NT2/D1 (cell line): ENCODE measurements at places on chromosomes 2 and 18.

GRCh38 chr2:175251425-175252041 is 70.0 kb upstream of the ATP5MC3 start:
- DNase-seq, result peak; percentile 27

DNA sequence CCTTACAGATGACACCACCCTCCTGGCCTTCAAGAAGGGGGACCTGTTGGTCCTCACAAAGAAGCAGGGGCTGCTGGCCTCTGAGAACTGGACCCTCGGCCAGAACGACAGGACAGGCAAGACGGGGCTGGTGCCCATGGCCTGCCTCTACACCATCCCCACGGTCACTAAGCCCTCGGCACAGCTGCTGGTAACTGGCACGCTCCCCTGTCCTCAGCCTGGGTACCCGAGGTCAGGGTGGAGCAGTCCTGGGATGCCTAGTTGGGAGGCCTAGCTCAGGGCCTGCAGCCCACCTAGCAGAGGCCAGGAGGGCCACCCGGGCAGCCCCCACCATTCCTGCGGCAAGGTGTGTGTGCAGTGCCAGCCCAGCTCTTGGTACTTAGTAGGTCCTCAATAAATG is 16.3 kb upstream of the GPR17 start:
- no peak for DNase-seq

GRCh38 chr18:5238371-5238976 is 41.4 kb upstream of the AKAIN1 start:
- DNase-seq, result no peak

GRCh38 chr2:124369181-124369580 is 344.1 kb downstream of the CNTNAP5 start:
- DNase-seq, result no peak

- no peak for DNase-seq
Observed at GRCh38 chr2:236158969-236159777, 9.0 kb downstream of the GBX2 start.

GRCh38 chr2:144137272-144137671 is 382.6 kb downstream of the ZEB2 start:
- no peak for DNase-seq

GRCh38 chr2:207515671-207516070 is 14.1 kb upstream of the CREB1 start:
- DNase-seq, result no peak

DNA sequence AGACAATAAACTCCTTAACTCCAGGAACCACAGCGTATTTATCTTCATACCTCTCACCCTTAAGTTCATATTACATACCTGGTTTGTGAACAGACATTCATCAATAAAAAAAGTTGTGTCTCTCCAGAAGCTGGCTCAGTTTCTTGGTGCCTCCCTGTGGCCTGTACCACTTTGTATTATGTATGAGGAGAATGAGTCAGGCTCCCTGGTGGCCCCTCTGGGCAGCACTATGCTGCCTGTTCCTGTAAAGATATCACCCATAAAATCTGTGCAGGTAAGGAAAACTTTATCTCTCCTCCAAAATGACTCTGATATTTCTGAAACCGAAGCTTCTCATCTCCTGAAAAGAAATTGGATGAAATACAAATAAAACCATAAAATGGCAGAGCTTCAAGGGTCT is 198.4 kb upstream of the NT5C1B start:
- DNase-seq, result no peak

DNA sequence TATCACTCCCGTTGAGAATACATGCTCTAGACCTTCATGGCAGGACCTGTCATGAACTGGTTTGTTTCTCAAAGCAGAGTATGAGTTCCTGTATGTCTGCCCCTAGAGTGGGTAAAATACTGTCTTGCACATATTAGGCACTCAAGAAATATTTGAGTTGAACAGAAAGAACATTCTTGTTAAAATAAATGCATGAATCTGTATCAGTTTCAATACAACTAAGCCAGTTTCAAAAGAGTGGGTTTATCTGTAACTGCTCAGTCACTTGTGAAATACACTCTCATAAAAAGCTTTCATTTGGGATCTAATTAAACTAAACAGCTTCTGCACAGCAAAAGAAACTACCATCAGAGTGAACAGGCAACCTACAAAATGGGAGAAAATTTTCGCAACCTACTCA is 69.2 kb downstream of the RFTN2 start:
- DNase-seq, result no peak

GRCh38 chr2:17736989-17737388 is 16.6 kb downstream of the SMC6 start:
- DNase-seq, result no peak

DNA sequence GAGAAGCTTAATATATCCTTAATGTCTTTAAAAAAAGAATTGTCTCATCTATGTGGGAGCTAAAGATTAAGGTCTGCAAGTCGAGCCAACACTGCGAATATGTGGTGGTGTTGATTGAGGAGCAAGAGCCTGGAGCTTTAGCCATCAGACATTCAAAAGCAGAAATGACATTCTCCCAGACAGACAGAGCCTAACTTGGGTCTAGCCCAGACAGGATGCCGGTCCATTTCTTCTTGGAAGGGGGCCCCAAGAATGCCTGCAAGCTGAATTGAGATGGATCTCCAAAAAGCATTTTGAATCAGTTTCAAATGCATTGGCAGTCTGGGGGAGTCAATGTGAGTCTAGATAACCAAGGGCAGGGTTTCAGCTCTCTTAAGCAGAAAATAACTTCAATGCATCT is 30.1 kb upstream of the EML4 start:
- no peak for DNase-seq

GRCh38 chr2:109662889-109663288 is 48.7 kb downstream of the SOWAHC start:
- no peak for DNase-seq

DNA sequence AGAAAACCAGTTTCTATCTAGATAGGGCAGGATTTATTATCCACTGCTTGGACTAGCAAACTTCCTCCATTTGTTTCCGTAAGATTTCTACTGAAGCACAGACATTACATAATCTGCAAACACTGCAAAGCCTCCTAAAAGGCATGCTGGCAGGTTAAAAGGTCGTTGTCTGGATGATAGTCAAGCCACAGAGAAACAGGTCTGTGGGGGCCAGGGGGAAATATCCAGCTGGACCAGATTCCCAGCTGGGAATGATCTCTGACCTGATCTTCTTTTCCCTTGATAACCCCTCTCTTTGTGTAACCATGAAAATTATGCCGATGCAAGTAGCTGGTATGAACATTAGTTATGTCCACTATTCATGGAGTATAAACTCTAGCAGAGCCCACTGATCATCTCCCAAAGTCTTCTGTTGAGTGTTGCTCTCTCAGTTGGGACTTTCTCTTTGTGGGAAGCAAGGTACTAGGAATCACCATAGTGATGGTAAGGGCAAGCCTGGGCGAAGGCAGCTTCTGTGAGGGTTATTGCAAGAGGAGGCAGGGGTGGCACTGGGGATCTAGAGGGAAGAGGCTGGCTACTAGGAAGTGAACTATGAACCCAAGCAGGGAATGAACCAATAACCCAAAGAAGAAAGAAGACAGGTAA is 61.3 kb downstream of the GDF7 start:
- no peak for DNase-seq

GRCh38 chr2:231117148-231117547 is 7.7 kb downstream of the HTR2B start:
- no peak for DNase-seq

- no peak for DNase-seq
Observed at GRCh38 chr2:195619590-195619989, 37.4 kb upstream of the SLC39A10 start.

- no peak for DNase-seq
Observed at GRCh38 chr2:143704451-143705106, 575.4 kb downstream of the ARHGAP15 start.

GRCh38 chr18:5759194-5759593 is 136.1 kb downstream of the TMEM200C start:
- DNase-seq, result no peak

GRCh38 chr18:59062643-59063006 is 77.1 kb upstream of the SEC11C start:
- no peak for DNase-seq

- no peak for DNase-seq
Observed at GRCh38 chr18:50401295-50401694, 26.4 kb downstream of the SKA1 start.

GRCh38 chr2:54424555-54425163 is 31.5 kb upstream of the SPTBN1 start:
- DNase-seq, result no peak

DNA sequence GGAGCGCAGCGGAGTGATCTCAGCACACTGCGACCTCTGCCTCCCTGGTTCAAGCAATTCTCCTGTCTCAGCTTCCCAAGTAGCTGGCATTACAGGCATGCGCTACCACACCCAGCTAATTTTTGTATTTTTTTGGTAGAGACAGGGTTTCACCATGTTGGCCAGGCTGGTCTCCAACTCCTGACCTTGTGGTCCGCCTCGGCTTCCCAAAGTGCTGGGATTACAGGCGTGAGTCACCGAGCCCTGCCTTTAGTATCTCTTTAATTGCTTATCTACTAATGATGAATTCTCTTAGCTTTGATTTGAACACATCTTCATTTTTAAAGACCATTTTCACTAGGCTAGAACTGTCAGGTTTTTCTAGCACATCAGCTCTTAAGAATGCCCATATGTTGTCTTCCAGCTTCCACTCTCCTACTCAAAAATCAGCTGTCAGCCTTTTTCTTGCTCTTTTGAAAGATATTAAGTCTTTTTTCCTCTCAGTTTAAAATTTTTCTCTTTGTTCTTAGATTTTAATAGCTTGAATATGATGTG is 16.1 kb upstream of the MFSD2B start:
- no peak for DNase-seq

DNA sequence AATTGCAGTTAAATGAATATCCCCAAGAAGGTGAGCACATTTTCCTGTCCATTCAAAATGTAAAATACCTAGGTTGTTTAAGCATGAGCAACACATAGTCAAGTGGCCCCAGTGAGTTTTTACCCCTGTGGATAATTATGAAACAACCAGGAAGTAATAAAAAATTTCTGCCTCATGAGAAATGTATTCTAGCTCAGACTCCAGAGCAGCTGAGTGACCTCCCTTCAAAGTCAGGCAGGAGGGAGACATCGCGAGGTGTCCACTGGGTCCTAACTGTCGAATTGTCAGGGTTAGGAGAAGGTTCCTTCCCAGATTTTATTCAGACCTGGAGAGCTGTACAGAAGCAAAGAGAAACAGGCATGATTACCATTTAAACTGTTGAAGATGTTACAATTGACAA is 416.6 kb upstream of the SMIM21 start:
- no peak for DNase-seq

GRCh38 chr2:157433394-157433793 is 10.5 kb downstream of the CYTIP start:
- DNase-seq, result no peak

DNA sequence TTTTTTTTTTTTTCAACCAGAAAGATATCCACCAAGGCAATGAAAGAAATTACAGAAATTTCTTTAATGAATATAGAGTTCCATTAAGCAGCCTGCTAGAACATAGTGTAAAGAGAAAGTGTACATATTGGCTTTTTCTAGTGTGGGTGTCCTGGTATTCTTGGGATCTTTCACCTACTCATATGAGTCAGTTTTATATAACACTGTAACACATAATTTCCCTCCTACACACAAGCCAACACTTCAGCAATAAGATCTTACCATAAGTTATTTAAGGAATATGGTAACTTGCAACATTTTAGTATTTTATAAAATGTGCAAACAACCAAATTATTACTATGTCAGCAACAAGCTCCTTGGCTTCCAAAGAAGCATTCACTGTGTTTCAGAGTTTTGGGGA is 59.9 kb downstream of the ZRANB3 start:
- DNase-seq, result no peak

- no peak for DNase-seq
Observed at GRCh38 chr2:206764673-206765241, 371 bp downstream of the MDH1B start.

GRCh38 chr18:45671321-45671720 is 52.7 kb upstream of the SLC14A1 start:
- no peak for DNase-seq

DNA sequence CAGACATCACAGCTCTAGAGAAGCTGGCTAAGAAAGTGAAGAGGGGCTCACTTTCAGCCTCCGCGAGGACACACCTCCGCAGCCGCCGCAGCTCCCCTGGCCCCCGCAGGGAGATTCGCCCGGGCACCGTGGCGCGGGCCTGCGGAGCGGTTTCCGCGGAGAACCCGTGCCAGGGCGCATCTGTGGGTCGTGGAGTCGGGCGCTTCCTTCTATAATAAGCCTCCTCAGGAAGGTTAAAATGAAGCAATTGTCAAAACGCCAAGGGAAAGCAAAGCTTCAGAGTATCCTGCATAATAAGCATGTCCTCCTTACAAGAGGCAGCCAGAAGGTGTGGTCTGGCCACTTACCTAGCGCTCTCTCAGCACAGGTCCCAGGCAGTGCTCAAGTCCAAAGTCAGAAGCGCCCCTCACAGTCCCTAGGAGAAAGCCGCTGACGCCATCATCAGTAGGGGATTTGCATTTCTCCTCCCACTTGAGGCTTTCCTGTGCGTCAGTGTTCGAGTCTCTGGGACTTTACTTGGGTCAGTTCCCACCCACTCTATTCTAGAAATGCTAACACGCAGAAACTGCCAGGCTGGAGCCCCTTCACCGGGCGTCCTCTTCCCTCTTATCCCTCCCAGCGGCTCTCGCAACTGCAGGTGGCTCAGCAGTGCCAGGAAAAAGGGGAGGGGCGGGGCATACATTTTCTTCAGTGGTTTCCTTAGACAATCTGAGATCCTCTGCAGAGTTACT is at the start of gene STAT4:
STAT4 (minus strand) TSS at position 395 of the 731 bp plus-strand sequence. CDS start 2,791 bp downstream, outside the sequence.
- DNase-seq, result peak; percentile 42

DNA sequence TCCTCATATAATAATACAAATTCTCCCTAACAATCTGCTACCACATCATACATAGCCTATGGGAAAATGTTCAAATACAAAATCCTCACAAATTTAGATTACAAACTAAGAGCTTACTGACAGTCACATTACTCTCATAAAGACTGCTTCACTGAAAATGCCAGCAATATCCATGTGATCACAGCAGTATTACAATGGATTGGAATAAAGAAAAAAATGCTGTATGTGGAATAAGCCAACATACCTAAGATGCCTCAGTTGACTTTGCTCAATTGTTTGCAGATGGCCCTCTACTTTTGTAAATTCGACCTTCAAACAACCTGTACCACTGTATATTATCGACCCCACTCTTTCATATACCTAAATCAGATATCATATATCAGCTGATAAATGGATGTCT is 88.7 kb downstream of the DYM start:
- no peak for DNase-seq

GRCh38 chr2:43402452-43402937 is 176.1 kb upstream of the ZFP36L2 start:
- DNase-seq, result no peak

GRCh38 chr2:165371356-165371755 is 98.1 kb upstream of the CSRNP3 start:
- DNase-seq, result no peak

DNA sequence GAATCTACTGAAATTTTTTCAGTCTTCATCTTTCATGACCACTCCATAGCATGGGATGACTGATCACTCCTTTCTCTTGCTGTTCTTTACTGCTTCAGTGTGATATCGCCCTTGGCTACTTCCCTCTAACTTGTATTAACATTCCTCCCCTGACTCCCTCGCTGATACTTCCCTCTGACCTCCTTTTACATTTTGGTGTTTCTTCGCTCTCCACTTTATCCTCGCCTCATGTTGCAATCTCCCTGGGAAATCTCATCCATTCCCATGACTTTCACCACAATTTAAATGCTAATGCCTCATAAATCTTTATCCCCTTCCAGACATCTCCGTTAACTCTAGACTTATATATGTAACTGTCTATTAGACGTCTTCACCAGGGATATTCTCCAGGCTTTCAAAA is 167.3 kb downstream of the IKZF2 start:
- no peak for DNase-seq

GRCh38 chr18:70085641-70086040 is 119.8 kb downstream of the RTTN start:
- DNase-seq, result no peak
